NCI-H1417 (cell line): ENCODE measurements at places on chromosomes 4 and X.

DNA sequence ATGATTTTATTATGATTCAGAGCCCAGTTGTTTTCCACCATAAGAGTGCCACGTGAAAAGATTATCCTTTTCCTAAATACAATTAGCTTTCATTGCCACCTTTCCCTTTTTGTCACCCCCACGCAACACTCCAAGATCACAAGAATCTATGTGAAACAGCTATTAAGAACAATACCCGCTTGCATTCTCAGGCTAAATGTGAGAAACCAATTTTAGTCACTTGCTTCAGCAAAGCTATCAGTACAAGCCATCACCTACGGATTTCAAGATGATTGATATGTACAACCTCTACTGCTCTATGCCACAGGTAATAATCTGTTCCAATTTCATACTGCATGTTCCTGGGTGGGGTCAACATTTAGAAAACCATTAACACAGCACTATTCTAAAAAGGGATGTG is 2.5 kb downstream of the ATP11C start:
- DNase-seq: no peak

DNA sequence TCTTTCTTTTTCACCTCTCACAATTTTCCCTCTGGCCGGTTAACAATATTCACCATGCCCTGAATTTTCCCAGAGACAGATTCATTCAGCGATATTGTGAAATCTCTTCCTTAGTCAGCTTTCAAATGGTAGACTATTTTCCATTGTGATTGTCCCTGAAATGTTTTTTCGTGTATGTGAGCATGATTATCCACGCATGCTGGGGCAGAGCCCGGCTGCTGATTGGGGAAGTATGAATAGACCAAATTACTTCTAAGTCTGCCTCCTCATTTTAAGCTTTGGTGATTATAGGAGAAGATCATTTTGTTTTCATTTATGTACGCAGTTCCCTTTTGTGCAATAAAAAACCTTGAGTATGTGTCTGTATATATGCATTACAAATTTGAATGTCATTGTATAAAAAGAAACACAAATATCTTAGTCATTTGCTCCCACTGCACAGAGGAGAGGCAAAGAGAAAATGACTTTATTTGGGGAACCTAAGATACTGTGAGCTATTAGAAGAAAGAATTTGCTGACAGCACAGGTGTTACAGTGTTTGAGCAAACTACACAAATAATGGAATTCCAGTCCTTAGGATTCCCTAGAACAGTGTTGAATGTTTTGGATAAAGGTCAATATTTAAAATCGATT is 11.3 kb downstream of the DTHD1 start:
- no peak for DNase-seq

GRCh38 chr4:98474408-98474844 is 184.0 kb downstream of the TSPAN5 start:
- no peak for DNase-seq

GRCh38 chr4:46924789-46925529 is 15.9 kb upstream of the COX7B2 start:
- DNase-seq: no peak

DNA sequence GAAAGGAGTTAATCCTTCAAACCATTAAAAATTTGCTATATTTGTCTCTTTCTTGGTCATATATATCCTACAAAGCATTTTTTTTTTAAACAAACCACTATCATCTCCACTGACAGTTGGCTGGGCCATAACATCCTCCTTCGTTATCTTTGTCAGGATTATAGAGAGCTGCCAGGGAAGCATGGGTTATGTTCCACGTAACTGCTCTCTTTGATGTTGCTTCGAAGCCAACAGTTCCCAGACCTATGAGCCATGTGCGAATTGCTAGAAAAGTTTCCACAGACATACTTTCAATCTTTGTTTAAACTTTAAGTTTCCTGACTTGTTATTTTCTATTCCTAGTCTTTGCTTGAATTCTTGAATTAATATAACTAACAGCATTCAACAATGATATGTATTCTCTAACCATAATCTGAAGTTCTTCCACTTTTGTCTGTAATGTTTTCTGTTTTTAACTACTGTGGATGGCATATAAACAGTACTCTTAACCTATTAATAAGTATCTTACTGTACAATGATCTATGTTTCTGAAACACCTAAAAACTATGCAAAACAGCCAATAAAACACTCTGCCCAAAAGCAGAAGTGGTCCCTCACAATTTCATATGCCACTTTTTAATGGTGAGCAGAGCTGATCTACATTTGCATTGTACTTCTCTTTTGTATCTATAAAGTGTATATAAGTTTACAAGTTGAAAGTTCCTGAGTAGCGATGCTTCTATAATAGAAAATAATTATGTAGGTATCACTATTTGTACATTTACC is 37.9 kb downstream of the EREG start:
- DNase-seq: no peak

DNA sequence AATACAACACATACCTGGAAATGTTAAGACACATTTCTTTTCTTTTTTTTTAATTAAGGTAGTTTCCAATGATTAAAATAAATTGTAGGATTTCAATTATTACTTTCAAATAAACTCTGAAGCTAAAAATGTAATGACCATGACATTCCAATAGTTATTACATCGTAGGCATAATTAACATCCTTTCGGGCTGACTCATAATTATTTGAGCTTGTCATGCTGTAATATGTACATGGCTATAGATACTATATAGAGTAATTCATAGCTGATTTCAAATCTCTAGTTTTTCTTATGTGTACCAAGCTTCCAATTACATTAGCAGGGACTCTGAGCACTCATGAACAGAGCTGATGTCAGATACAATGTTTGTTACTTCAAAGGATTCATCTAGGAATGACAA is 125.7 kb upstream of the GABRG1 start:
- no peak for DNase-seq

GRCh38 chr4:146165840-146166239 is 9.7 kb upstream of the LSM6 start:
- no peak for DNase-seq

DNA sequence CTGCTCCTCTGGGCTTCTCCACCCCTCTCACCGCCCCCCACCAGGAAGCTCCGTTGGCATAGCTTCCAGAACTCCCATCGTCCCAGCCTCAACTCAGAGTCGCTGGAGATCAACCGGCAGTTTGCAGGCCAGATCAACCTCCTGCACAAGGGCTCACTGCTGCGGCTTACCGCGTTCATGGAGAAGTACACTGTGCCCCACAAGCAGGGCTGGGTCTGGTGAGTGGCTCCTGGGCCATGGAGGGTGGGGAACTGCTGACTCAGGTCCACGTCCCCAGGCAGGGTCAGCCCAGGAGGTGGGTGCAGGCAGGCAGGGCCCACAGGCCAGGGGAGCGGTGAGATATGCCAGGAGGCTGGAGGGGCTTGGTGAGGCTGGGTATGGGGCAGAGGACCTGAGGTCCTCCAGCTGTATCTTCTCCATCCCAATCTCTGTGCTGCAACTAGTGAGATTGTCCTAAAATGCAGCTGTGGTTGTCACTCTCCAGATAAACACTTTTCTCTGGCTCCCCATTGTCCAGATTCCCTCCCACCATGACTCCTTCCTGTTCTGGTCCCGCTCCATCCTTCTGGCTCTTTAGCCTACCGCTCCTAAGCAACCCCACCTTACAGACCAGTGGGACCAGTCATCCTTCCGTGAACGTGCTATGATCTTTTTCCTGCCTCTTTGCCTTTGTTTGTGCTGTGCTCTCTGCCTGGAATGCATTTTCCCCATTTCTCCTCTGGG is 71.9 kb downstream of the STARD8 start:
- DNase-seq: no peak

GRCh38 chr4:185794637-185795036 is 17.4 kb downstream of the SORBS2 start:
- peak; percentile 69 for DNase-seq

DNA sequence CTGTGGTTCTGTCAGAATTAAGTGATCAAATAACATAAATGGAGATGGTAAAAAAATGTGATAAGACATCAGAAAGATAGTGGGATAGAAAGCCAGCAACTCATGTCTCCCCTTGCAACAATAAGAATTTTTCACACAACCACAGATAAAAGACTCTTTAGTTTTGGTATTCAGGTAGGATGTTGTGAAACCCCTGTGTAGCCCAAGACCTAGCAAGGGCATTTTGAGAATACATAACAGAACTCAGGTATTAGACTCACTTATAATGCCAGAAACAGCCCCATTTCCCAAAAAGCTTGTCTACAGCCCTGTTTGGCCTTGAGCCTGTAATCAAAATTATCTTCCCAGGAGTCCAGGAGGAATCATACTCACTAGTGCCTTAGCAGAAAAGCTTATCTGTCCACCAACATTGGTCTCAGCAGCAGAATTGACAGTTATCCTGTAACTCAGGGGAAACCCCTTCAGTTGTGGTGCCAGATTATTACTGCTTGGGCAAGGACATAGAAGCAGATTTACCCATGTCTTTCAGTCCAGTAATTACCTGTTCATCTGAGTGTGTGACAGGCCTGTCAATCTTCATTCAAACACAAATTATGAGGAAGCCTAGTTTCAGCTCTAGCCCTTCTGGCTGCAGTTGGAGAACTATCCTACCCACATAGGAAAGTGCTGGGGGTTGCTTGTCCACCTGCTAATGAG is 41.0 kb upstream of the UGT2B17 start:
- DNase-seq: no peak

GRCh38 chrX:69073241-69073640 is 92.0 kb downstream of the PJA1 start:
- no peak for DNase-seq

DNA sequence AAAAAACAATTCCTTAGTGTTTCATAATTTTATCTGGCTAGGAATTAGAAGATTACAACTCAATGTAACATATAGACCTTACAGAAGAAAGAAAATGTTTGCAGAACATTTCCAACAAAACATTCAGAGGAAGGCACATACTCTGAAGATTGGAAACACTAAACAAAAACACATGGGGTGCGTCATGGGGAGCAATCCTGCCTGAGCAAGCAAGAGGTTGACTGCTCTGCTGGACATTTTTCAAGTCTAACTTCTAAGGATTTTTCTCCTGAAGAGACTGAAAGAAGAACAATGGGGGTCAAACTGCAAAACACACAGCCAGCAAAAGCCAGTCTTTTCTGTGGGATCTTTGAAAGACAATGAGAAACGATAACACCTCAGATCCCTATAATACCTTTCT is 182.8 kb downstream of the GUCY2F start:
- no peak for DNase-seq

GRCh38 chrX:120824021-120824420 is 51.6 kb downstream of the CT47B1 start:
- no peak for DNase-seq

DNA sequence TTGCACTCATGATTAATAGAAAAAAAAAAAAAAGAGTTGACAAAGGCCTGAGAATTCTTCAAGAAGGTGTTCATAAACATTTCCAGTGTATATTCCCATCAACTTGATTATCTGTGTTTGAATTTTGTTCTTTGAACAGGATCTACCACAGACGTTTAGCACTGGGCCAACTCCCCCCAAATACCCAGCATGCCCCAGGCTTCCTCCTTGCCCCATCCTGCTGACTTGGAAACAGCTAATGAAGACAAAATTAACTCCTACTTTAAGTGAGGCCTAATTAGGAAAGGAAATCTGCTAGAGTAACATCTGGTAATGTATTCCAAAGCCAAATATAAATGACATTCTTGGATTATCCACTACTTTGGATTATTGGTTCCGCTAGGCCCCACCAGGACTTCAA is 52.5 kb downstream of the PPARGC1A start:
- DNase-seq: no peak

- DNase-seq: peak; percentile 68
These were observed 140.0 kb upstream of the BCOR start for GRCh38 chrX:40237731-40238178.

DNA sequence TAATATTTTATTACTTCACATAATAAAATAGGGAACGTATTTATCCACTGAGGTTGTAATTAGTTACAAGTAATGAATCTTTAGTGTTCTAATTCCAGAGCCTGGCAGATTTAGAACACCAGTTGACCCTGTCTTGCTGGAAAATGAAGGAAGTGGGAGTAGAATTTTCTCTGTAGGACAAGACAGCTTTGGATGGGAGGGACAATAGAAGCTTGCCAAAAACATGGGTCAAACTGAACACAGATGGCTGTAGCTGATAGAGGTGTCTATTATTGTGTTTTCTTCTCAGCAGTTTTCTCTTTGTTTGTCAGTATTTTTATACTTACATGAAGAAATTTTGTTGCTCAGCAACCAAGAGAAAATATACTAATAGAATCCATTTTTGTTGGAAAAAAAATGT is 20.2 kb downstream of the FAT4 start:
- DNase-seq: no peak

GRCh38 chr4:77045490-77045889 is 30.3 kb downstream of the CCNI start:
- DNase-seq: no peak

DNA sequence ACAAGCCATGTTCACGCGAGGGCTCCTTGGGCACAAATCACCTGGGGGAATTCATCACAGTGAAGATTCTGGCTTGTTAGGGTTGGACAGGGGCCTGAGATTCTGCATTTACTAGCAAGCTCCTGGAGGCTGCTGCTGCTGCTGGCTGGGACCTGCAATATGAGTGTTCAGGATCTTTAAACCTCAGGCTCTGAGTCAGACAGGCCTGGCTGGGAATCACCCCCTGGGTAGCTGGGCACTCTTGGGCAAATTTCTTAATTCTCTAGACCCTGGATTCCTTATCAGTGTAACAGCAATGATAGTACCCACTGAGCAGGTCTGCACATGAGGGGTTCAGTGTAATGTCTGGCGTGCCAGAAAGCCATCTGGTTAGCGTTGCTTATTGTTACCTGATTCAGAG is 101.5 kb downstream of the DHX15 start:
- DNase-seq: no peak

DNA sequence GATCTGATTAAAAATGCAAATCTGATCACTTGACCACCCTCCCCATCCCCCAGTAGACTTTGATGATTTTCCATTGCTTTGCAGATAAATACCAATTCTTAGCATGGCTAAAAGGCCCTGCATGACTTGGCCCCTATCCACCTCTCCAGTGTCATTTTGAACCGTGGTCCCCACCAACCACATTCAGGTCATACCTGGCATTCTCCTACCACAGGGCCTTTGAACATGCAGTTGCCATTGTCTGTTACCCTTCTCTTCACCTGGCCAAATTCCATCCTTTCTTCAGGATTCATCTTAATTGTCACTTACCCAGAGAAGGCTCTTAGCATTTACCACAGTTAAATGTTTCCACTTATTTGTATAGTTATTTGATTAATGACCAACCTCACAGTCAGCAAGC is 36.9 kb upstream of the RELL1 start:
- no peak for DNase-seq

GRCh38 chr4:108783665-108784463 is 21.0 kb upstream of the ETNPPL start:
- DNase-seq: no peak

- DNase-seq: no peak
These were observed 37.3 kb downstream of the NUDT11 start for GRCh38 chrX:51459125-51459524.

DNA sequence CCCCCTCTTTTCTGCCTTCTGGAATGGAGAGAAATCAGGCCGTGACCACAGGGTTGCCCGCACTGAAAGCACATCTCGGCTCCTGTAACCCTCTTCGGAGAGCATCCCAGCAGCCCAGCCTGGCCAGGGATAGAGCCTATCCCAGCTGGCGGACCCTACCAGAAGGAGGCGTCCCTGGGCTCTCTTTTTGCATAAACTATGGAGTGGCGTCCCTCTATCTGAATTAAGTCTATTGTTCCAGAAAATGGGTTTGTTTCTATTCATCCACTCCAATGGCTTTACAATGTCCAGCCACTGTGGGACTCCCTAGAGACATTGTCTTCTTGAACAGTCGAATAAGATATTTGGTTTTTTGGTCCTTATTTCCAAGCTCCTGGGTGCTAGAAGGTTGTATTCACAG is 689 bp upstream of the NHSL2 start:
- no peak for DNase-seq
